ENCODE measurements at places on chromosomes 7 and 10. TPM values are rescaled to one million over a fixed set of nuclear protein-coding genes. Genes with fewer than 3 reads are reported as not detected.

The CHAT gene
- not detected for total RNA-seq

The PCDH15 gene
- not detected for total RNA-seq

The ABCA13 gene
- not detected for total RNA-seq

The ZNF425 gene
- total RNA-seq, result 0.75 TPM

The RPEL1 gene
- not detected for total RNA-seq

- no peak for DNase-seq
Measured at GRCh38 chr7:10475940-10476641, 497.6 kb upstream of the PHF14 start.

DNA sequence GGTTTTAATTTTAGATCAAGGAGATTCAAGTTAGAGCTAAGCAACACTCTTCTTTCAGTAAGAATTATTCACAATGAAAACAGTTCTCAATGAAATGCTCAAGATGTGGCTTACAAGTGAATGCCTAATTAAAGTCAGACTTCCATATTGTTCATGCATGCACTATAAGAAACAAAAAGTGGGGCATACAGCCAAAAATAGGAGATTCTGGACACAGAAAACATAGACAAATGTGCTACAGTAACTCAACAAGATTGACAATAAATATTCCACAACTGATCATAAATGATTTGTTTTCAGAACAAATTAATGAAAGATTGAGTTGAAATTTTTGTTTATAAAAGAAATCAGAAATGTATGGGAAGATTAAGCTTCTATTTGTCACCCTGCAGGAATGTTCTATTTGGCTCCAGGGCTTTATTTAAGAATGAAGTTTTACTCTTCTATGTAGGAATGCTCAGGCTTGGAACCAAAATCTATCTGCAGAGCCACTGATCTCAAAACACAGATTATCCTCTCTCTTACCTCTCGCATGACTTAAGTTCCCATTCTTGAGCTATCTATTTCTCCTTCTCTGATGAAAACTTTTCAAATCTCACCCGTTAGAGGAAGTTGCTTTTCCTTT lies 89.0 kb upstream of the PIP4K2A start:
- no peak for DNase-seq

DNA sequence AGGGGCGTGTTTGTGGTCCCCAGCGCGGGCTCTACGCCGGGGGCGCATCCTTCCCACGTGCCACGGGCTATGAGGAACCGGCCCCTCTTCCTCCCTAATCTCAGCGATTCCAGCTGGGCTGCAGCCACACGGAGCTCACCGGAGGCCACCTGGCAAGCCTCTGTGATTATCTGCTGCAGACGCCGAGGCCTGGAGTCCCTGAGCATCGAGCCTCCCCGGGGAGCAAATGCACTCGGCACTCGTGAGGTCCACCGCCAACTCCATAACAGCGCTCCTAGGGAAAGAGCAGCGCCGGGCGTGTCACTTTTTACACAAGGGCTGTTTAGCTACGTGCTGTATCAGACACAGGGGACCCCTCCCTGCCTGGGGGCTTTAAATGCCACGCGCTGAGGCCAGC lies 101.2 kb downstream of the DYNC2I1 start:
- DNase-seq, result no peak

- DNase-seq, result no peak
Measured at GRCh38 chr7:55774327-55775050, 88.1 kb downstream of the SEPTIN14 start.

DNA sequence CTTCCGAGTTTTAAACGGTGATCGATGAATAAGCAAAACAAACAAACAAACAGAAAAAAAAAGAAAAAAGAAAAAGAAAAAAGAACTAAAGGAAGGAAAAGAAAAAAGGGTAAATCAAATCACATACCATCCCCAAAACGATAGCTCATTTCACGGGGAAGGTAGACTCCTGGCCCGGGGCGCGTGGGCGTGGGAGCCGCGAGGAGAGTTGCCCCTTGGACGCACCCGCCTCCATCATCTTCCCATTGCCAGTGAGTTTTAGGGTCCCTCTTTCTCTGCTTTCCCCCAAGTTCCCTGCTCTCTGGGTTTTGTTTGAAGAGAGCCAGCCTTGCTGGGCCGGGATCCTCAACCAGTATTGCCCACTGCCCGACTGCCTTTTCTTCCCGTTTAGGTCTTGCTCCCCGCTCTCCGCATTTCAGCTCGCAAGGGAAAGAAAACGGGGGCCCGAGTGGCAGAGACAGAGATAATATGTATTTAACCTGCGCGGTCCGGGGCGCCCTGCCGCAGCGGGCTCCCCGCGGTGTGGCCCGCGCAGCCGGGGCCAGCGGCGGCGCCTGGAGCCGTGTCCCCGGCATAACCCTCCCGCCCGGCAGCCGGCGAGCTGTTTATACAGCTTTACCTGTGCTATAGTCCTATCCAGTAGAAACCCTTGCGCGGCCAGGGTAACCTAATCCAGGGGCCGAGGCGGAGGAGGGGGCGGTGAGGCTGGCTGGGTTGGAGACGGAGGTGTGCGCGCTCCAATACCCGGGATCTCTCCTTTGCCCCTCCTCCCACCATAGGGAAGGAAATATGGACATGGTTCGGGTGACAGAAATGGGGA lies 5.2 kb upstream of the GATA3 start:
- peak; percentile 46 for DNase-seq

DNA sequence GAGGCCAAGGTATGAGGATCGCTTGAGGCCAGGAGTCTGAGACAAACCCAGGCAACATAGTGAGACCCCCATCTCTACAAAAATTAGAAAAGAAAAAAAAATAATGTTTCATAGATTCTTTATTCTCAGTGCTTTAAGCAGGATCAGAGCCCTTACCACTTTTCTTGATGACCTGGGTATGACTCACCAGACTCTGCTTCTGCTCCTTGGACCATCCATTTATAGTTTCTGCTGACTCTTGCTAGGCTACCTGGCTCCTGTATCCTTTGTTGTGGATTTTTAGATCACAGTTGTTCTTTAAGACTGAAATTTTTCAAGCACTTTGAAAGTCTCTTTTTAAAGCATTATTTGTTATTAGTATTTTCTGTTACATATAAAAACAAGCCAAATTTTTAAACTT lies 411.1 kb downstream of the GFRA1 start:
- DNase-seq, result no peak

DNA sequence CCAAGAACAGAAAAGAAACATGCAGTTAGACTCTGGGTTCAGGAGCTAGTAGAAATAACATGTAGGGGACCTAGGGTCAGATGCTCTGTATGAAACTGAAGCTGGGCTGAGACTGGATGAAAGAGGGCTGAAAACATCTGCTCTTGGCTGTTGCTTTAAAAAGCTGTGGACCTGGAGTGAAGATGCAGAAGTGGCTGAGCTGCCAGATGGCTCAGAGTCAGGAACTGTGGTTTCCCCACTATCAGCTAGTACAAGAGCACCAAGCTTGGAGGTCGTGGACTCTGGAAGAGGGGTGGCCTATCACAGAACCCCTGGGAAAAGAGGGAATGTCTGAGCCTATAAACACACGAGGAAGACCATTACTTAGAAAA lies 5.9 kb downstream of the ADK start:
- no peak for DNase-seq

DNA sequence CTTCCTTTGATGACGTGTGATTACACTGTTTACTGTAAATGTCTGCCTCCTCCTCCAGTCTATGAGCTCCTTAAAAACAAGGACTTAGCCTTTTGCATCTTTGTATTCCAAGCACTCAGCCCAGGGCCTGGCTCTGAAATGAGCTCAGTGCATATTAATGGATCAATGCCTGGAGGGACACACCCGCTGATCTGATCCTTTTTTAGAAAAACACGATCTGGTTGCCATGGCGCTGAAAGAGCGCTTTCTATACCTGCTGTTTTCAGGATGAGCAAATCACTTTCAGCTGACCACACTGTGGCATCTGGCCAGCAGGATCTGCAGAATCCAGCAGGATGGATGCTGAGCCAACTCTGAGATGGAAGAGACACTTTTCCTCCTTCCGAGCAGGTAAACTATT lies 37.8 kb upstream of the GARS1 start:
- no peak for DNase-seq

- DNase-seq, result no peak
Measured at GRCh38 chr10:4283846-4284610, 499.0 kb upstream of the KLF6 start.

DNA sequence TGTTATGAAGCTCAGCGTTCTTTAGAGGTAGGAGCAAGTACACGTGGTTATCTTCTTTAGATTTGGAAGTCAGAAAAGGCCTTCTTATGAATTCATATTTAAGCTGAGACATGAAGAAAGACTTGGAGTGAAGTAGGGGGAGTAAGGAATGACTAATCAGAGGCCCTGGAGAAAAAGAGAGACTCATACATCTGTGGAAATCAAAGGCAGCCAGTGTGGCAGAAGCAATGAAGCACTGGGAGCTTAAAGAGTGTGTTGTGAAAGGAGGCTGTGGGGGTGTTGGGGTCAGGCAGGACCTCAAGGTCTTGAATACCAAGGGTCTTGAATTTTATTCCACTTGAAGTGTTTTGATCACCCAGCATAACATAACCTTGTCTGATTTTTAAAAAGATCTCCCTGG lies 35.7 kb upstream of the FGL2 start:
- no peak for DNase-seq

DNA sequence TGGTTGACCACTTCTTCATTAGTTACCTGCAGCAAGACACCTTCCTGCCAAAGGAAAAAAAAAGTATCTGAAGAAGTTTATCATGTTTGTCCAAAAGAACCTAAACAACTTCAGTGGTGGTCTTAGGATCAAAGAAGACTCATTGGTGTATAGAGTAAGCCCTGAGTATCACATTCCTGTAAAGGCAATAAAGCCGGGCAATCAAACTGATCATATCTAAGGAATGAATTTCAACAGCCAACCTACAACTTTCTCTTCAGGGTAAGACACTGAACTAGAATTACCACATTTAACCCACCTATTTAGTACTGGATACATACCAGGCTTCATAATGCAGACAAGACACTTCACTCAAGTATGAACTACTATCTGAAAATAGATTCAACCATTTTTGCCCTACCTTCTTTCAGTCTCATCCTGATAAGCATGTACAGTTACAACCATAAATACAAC lies 10.1 kb downstream of the HNRNPA2B1 start:
- DNase-seq, result no peak

- DNase-seq, result no peak
Measured at GRCh38 chr7:4774658-4775249, 669 bp upstream of the AP5Z1 start.

DNA sequence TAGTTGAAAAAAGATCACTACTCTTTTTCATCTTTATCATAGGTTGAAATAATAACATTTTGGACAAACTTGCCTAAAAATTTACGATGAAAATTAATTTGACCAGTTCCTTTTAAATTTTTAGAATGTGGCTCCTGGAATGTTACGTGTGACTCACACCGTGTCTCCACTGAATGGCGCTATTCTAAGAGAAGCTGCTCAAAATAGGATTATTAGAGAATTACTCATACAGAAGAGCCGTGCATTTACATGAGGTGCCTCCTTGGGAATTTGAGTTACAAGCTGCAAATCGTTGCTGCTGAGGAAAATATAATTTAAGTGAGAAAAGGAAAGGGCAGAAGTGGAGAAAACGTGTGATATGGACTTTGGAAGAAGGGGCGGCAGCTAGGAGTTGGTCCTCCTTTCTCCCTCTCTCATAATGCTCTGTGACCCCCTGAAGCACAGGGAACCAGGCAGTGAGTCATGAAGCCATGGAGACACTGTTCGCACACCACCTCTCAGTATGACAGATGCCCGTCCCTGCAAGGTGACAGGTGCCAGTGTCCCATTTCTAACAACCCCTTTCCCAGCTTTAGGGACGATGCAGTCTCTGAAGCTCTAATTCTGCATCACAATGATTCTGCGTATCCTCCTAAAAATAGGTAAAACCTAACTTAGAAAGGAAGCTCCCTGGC lies 323.2 kb upstream of the COBL start:
- no peak for DNase-seq

GRCh38 chr10:124992462-124993344 lies 50.8 kb downstream of the ZRANB1 start:
- peak; percentile 27 for DNase-seq

- no peak for DNase-seq
Measured at GRCh38 chr7:48177271-48177670, 6.0 kb downstream of the ABCA13 start.

GRCh38 chr7:120431016-120431415 lies 158.0 kb downstream of the KCND2 start:
- DNase-seq, result no peak

GRCh38 chr7:141263983-141264382 lies 190.1 kb downstream of the TMEM178B start:
- DNase-seq, result no peak

DNA sequence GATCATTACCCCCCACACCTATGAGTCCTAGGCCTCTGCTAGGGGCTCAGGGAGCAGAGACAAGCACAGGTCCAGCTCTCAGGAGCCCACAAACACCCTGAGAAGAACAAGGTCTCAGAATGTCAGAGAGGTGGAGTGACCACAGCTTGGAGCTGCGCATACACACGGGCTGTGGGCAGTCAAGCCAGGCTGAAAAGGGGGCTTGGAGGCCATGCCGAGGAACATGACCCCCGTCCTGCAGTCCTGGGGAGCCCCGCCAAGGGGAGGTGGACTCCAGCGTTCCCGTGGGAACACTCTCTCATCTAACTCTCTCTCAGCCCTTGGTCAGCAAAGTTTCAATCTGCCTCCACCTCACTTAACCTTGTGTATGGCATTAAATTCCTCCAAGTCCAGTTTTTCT lies 7.8 kb upstream of the MMP21 start:
- DNase-seq, result no peak

DNA sequence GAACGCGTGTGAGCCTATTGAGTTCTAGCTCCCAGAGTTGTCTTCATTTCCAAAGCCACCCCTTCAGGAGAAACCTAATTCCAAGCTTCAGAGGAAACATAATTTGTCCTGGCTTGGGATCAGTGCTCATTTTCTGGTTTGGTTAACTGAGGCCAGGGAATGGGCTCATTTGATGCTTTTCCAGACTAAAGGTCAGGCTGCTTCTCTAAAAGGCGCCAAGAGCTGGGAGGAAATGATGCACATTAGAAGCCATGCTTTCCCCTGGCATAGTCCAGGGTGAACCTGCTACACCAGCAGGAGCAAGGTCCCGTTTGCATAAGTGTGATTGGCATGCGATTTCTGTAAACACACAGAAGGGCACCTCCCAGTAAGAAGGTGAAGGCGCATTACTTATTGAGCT lies 435.0 kb downstream of the GALNT17 start:
- no peak for DNase-seq

- DNase-seq, result no peak
Measured at GRCh38 chr7:45515346-45515745, 58.8 kb upstream of the ADCY1 start.

DNA sequence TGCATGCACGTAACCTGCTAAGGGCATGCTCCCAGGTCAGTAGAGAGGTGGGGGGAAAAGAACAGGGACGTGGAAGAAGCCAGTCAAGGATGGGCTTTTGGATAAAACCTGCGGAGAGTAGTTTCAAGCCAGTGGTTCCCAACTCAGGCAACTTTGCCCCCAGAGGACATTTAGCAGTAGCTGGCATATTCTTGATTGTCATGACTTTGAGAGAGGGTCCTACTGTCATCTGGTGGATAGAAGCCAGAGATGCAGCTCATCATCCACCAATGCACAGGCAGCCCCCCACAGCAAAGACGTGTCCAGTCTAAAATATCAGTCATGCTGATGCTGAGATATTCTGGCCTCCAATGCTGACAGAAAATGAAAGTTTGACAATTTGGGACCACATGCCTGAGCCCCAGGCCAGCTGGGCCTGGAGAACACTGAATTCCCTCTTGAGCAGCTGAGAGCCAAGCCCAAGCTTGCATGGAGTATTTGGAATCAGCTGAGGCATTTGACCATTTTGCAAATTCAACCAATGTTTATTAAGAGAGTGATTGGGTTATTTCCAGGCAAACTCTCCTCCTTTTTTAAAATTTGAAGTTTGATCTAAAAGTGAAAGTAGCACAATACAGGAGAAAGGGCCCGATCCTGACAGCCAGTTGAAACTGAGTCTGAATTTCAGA lies 110.0 kb upstream of the C7orf33 start:
- no peak for DNase-seq
